ENCODE measurements at places on chromosomes 12 and 14.
A peak's percentile ranks its signal among the peaks of the same experiment; 100 is the strongest.

DNA sequence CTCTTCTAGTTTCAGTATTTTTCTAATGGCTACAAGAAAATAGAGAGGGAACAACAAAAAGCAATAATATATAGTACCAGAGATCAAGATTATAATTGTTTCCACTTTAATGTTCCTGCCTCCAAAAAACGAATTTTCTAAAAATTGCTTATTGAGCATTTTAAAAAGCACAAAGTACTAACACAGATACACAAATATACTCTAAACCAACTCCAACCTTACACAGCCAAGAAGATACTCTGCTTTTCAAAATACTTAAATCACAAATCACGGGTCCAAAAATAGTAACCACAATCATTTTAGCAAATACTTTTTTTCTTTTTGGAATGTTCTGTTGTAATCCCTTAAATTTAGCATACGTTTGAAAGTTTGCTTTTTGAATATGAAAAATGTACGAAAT is 2.0 kb downstream of the YAF2 start:
- DNase-seq: no peak

- no peak for DNase-seq
Measured at GRCh38 chr14:78488938-78489337, 318.8 kb downstream of the NRXN3 start.

DNA sequence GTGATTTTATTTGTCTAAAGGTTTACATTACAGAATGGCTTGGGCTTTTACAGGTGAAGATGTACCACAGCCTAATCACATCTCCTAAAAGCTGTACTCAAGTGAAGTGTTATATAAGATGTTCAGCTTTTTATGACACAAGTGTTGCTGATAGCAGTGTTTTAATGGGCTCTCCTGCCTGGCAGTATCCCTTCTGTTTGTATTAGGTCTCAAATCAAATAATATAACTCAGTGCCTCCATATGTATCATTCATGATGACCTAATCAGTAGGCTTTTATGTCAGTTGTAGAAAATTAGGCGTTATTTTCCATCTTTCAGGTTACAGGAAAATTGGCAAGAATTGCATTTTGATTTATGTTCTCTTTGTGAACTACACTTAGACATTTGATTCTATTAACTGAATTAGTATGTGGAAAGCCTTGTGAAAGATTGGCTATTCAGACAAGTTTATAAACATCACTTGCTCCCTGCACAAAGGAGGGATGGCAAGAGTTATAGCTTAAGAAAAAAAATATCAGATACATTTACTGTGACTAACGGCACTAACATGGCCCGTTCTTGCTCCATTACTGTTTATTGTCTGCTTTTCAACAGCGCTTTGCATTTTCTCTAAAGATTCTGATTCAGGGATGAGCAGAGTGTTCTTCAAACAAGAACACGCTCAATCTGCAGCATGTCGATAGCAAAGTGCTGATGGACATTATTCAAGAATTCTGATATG is 143.7 kb upstream of the DIO2 start:
- DNase-seq: no peak

DNA sequence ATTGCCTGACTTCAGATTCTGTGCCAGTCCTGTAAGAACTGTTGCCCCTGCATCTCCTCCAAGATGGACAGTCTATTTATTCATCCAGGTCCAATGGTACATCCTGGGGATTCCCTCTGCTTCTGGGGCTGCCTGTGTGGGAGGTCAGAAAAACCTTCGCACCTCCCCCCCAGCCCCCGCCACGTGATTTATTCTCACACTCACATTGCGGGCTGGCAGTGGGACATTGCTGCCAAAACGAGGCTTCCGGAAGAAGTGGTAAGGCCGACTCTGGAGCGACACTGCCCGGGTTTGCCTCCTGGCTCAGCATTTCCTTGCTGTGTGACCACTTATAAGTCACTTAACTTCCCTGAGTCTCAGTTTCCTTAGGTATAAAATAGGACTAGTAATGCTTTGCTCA is 5.9 kb upstream of the RTL1 start:
- no peak for DNase-seq

DNA sequence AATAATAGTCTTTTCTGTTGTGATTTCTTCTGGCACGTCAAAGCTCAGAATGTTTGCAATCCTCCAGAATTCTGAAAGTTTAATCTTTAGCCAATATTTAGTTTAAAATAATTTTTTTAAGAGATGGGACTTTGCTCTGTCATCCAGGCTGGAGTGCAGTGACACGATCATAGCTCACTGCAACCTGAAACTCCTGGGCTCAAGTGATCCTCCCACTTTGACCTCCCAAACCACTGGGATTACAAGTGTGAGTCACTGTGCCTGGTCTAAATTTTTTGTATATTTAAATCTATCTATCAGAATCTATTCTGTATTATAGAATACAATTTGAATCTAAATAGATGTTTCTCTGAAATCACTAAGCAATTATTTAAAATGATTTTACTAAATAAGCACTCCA is 572.7 kb downstream of the VRK1 start:
- DNase-seq: no peak

- DNase-seq: no peak
Measured at GRCh38 chr14:53542732-53543131, 389.6 kb upstream of the DDHD1 start.

GRCh38 chr12:94178882-94179281 is 30.5 kb downstream of the PLXNC1 start:
- DNase-seq: no peak

- no peak for DNase-seq
Measured at GRCh38 chr12:107275530-107275929, 182.2 kb upstream of the CRY1 start.

GRCh38 chr12:122969676-122970075 is 3.4 kb upstream of the ABCB9 start:
- DNase-seq: no peak

DNA sequence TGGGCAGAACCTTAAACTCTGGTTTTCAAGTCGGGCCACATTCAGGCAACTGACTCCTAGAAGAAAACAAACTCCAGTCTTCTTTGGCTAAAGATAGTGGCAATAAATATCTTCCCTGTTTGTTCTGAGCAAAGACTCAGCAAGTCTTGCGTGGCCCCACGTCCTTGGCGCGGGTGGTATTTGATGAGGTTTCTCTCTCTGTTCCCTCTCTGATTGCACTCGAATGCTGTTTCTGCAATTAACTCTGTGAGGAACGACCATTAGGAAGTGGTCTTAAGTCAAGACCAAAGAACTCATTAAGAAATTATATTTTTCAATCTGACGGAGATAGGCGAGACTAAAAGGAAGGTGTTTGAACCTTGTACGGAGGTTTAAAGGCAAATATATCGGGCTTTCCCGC is 177.6 kb downstream of the TMEM132C start:
- no peak for DNase-seq

- DNase-seq: no peak
Measured at GRCh38 chr14:59275668-59276067, 87.2 kb downstream of the DAAM1 start.

DNA sequence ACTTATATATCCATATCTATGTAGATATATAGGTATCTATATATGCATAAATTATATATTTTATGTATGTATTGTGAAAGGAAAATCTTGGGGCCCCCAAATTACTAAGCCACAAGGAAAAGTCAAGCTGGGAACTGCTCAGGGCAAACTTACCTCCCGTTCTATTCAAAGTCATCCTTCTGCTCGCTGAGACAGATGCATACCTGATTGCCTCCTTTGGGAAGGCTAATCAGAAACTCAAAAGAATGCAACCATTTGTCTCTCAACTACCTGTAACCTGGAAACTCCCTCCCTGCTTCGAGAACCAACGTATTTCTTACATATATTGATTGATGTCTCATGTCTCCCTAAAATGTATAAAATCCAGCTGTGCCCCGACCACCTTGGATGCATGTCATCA is 58.8 kb upstream of the C14orf132 start:
- no peak for DNase-seq

GRCh38 chr14:98633380-98633779 is 638.6 kb downstream of the BCL11B start:
- no peak for DNase-seq

GRCh38 chr12:96061864-96062453 is 26.6 kb upstream of the LTA4H start:
- DNase-seq: peak; percentile 83

DNA sequence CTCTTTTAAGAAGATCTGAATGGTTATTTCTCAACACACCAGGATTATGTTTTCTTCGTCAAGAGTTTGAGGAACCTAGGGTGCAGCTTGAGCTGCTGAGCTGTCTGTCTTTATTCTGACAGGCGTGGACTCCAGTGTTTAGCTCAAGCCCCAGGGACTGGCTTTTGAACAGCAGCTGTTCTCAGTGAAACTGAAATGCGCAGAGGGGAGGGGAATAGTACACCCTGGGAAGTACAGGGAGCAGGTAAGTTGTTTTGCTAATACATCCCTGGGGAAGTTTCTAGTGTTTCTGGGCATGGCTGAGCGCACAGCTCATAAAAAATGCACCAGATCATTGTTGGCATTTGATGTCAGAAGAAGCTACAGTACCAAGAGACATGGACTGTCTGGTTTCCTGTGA is 659.8 kb downstream of the DIO2 start:
- no peak for DNase-seq

GRCh38 chr12:117854339-117855012 is 114.3 kb downstream of the KSR2 start:
- DNase-seq: peak; percentile 22

GRCh38 chr12:27619308-27619707 is 76.9 kb upstream of the REP15 start:
- DNase-seq: no peak

- DNase-seq: no peak
Measured at GRCh38 chr14:100120522-100121269, 38.7 kb downstream of the DEGS2 start.

- DNase-seq: peak; percentile 53
Measured at GRCh38 chr12:31959701-31960391, 631 bp downstream of the RESF1 start.

DNA sequence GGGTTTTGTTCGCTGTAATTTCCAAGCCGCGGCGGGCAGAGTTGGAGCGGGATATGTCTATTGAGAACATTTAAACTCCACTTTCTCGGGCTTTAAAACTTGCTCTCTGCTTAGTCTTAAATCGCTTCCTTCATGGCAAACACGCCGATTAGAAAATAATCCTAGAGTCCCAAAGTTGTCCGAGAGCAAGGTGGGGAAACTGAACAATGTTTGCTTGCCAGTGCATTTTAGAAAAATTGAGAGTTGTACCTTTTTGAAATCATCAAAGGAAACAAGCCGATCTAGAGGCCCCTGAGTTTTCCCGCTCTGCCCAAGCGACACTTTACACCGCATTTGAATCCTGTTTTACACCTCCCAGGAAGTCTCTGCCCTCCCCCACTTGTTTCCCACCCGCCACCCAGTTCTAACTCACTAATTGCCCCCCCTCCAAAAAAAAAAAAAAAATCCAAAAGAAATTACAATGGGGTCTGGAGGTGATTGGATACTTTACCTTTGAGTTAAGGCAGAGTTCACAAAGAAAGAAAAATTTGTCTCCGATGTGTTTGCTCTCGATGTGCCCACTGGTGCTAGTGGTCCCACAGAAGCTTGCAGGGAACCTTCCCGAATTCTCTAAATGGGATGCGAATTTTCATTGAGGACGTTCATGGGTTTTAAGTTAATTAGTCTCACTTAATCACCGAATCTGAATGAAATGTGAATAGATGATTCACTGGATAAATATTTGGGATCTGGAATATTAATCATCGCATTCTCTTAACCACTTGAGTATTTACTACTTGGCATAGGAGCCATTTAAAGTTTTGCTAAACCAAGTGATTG is 2.3 kb downstream of the HMGA2 start:
- DNase-seq: no peak

GRCh38 chr12:114384739-114385138 is 21.2 kb downstream of the TBX5 start:
- DNase-seq: no peak

GRCh38 chr14:21978999-21979314 is 305.3 kb upstream of the OR4E1 start:
- no peak for DNase-seq

DNA sequence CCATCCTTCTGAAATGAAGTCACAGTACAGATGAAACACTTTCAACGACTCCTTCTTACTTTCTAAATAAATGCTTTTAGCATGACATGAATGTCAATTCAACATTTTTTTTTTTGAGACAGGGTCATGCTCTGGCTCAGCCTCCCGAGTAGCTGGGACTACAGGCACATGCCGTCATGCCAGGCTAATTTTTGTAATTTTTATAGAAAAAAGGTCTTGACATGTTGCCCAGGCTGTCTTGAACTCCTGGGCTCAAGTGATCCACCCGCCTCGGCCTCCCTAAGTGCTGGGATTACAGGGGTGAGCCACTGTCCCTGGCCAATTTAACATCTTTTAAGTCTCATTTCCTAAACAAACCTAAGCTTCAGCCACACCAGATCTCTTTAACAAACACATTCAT is 16.4 kb downstream of the GALNT6 start:
- DNase-seq: no peak

GRCh38 chr12:72978999-72979398 is 706.8 kb downstream of the TRHDE start:
- no peak for DNase-seq

DNA sequence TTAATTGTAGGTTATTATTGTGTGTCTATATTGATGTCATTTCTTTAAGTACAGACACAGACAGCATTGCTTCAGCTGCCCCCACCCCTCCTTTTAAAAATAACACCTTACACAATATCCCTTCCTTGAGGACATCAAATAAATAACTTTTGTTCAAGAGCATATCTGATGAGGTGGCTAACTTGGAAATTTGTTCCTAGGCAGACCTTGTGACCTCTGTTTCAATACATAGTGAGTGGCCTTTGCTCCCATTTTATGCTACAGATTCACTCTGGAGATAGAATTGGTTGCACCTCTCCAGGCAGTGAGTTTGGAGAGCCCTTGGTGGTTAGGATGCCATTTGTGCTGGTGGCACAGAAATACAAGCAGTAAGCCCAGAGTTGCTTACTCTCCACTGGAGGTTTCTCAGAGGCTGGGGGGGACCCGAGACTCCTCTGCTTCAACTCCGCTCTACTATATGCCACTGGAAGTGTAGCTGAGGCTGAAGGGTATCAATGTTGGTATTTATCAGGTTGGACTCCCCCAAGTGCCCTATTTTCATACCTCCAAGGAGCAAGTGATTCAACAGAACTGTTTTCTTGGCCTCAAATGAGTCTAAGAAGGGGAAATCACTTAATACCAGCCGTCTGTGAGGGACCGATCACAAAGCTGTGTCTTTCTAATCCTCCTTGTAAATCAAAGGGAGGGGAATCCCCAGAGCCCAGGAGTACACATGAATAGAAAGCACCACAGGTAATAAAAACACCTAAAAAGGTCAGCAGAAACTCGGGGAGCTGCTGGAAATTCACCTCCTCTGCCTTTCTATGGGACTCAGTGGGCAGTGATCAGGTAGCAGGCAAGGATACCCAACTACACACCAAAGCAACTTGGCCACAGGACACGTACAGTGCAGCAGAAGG is 463.1 kb downstream of the RAD51B start:
- peak; percentile 71 for DNase-seq

- DNase-seq: peak; percentile 23
Measured at GRCh38 chr12:131092901-131093603, 139.3 kb downstream of the ADGRD1 start.

DNA sequence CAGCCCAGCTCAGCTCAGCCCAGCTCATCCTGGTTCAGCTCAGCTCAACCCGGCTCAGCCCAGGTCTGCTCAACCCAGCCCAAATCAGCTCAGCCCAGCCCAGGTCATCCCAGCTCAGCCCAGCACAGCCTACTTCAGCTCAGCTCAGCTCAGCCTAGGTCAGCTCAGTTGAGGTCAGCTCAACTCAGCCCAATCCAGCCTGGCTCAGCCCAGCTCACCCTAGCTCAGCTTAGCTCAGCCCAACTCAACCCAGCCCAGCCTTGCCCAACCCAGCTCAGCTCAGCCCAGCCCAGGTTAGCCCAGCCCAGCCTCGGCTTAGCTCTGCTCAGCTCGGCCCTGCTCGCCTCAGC is 332.3 kb downstream of the TMEM121 start:
- peak; percentile 10 for DNase-seq

- no peak for DNase-seq
Measured at GRCh38 chr14:104226421-104227383, 88.3 kb downstream of the KIF26A start.
